KBM-7 (cell line): ENCODE measurements at places on chromosomes 1 and 21.

DNA sequence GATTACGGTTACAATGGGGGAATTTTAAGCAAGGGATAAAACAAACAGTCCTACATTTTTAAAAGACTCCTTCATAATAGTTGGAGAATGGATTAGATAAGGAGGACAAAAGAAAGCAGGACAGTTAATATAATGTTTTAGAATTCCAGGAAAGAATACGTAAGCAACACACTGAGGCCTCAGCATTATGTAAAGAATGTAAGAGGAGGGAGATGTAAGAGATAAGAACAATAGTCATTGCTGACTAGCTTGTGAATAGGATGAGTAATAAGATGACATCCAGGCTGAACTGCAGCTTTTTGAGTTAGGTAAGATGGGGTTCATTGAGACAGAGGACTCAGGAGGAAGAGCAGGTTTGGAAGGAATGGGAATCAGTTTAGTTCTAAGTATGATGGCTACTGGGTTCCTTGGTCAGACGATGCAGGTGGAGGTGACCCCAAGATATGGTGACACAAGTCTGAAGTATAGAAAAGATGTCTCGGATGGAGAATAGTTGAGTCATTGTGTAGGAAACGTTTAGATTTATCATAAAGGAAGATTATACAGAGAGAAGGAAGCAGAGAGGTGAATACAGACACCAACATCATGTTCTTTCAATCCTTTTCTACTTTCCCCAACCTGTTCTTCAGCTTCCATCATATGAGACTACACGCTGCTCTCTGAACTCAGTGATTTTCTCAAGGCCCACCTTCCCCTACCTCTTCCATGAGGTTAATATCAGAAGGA, 372.8 kb downstream of the PTBP2 start:
- DNase-seq: no peak

- peak; percentile 50 for DNase-seq
Observed at GRCh38 chr1:47709872-47710231, 272.0 kb downstream of the FOXD2 start.

- no peak for DNase-seq
Observed at GRCh38 chr1:232830661-232831060, 25.4 kb downstream of the MAP10 start.

DNA sequence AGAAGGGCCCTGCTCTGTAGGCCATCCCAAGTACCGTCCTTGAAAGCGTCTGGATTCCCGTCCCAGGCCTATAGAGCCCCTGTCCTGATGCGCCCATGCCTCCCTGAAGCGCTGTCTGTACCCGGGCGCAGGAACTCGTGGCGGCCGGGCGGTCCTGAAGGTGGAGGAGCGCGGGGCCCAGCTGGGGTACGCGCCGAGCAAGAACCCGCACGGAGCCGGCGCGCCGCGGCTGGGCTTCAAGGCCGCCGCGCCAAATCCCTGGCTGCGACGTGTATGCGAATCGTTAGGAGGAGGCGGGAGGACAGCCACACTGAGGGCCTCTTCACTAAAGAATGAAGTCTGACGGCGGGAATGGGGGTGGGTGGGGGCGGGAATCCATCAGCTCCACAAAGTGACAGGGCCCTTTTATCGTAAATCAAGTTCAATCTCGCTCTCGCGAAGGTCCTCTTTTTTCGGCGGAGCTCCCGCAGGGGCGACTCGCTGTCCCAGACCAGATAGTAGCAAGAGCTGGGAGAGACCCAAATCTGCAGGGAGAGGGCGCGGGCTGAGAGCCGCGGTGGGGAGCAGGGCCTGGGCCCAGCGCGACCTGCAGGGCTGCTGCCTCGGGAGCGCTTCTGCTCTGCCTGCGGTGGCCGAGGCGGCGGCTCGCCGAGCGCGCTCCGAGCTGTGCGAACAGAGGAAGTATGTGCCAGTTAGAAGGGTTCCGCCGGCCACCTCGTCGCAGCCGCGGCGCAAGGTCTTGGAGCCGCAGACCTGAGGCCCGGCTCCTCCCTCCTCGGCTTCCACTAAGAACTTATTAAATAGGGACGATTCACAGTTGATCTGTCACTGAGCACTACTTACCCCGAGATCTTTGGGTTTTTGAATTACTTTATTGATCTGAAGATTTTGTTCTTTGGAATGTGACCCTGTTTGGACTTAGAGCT, 10.4 kb downstream of the BARHL2 start:
- DNase-seq: peak; percentile 71

- DNase-seq: no peak
Observed at GRCh38 chr1:53305650-53306049, 22.2 kb downstream of the LRP8 start.

- no peak for DNase-seq
Observed at GRCh38 chr1:200372095-200372884, 37.5 kb downstream of the ZNF281 start.

DNA sequence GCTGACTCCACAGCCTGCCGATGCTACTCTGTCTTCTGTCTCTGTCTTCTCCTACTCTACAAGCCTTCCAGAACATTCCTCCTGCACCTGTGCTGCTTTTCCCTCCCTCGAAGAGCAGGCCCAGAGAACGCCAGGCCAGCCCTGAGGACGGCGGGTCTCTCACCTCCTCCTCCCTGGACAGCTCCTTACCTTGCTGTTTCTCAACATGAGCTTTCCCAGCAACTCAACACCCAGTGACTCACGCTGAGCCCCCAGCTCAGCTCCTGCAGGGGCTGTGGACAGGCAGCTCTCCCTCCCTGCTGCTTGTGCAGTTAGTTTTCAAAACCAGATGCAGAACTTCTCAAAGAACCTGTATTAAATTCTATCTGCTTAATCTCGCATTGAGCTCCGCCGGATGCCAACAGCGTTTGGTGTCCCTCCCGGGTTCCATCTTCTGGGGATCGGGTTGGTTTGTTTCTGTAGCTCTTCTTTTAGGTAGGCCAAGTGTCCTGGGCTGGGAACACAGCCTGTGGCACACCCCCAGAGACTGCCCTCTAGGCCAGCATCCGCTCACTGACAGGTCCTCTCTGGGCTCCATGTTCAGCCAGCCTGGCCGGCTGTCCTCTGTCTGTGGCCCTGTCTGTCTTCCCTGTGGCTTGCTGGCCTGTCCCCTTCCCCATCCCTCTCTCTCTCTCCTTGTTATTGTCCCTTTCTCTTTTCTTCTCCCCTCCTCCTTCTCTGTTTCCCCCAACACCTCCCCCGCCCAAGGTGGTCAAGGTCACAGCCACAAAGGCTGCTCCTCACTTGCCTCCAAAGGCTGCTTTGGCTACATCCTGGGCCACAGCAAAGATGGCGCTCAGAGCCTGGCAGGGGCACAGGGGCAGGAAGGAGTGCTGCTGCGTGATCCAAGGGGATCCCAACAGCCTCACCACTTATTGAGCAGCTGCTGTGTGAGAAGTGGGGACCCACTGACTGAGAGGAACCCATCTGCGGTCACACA, 391.0 kb downstream of the MATN1 start:
- DNase-seq: no peak

DNA sequence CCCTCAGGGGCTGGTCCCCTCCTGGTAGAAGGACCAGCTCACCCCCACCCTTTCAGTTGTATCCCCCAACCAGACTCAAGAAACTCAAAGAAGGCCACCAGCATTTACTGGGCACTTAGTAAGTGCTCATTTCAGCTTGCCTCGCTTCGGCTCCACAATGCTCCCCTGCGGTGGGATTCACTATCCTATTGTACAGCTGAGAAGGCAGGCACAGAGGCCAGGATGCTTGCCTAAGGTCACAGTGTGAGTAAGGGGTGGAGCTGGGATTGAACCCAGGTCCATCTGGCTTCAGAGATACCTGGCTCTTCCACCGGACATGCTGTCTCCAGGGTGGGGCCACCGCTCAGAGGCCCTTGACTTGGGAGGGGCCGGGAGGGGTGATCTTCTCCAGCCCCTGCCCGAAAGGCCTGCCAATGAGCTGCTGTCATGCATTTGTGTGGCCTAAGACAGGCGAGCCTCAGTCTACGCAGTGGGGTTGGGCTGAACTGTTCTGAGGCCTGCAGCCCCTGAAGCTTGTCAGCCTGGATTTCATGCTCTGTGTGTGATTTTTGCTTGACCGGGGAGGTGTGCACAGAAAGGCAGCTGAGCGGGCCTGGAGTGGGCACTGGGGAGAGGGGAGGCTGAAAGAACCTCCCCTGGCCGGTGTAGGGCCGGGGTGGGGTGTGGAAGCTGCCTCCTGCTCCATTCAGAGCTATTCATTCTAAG, 48.1 kb downstream of the DMRTB1 start:
- DNase-seq: no peak

DNA sequence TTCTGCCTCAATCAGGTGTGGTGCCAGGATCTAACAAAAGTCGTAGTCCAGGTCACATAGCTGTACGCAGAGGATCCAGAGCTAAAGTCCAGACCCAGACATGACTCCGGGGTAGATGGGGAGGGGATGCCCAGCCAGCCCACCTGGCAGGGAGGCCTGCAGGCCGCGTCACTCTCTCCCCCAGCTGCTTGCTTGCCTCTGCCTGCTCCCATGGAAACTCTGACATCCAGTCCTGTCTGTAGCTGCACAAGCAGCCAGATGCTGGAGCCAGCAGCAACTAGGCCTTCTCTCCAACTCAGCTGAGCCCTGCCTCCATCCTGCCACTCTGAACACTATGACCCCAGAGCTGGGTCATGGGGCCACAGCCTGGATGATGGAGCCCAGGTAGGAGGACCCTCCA, 8.1 kb downstream of the COL8A2 start:
- DNase-seq: no peak

DNA sequence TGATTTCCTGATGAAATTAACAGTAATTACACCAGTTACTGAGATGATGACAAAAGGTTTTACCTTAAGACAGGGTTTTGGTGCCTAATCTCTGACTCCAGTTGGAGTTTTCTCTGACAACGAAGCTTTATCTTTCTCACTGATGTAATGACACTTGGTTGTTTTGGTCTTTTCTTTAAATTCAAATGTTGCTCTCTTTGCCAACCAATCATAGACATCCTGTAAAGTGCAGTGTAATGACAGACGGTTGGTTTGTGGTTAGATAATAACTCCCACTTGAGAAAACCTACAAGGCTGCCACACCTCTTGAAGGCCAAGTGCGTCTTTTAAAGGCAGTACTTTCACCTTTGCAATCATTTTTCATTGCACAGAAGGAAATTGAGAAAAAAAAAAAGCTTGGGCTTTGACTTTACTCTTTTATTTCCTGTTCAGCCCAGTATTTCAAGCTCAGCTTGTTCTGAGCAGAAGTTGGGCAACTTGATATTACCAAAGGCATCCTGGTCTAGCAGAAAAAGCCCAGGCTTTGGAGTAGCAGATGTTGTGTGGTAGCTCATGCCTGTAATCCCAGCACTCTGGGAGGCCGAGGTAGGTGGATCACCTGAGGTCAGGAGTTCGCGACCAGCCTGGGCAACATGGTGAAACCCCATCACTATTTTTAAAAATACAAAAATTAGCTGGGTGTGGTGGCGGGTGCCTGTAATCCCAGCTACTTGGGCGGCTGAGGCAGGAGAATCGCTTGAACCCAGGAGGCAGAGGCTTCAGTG, 14.9 kb downstream of the PDIK1L start:
- peak; percentile 93 for DNase-seq

DNA sequence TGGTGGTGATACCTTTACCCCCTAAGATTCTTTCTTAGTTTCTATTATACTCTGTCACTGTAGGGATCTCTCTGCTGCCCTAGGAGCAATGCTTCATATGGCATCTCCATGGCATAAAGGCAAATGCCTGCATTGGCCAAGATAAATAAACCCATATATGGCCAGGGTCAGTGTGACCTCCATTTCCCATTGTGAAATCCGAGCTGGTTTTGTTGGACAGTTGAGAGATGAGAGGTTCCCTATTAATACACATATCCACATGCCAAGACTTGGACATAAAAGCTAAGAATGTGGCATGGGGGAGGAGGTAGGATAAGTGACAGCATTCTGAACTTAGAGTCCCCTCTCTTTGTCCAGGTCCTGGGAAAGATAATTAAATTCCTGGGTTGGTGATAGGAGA, 1.4 kb downstream of the TPM3 start:
- no peak for DNase-seq

- no peak for DNase-seq
Observed at GRCh38 chr1:86151427-86151826, 5.1 kb downstream of the COL24A1 start.

- DNase-seq: no peak
Observed at GRCh38 chr21:37405629-37406028, 39.1 kb downstream of the DYRK1A start.

- no peak for DNase-seq
Observed at GRCh38 chr1:40861224-40862003, 749 bp downstream of the CITED4 start.

- peak; percentile 31 for DNase-seq
Observed at GRCh38 chr1:37020653-37021277, 13.6 kb downstream of the GRIK3 start.

GRCh38 chr1:214557952-214558735, 6.7 kb upstream of the PTPN14 start:
- peak; percentile 60 for DNase-seq

GRCh38 chr1:41713557-41714327, 205.0 kb downstream of the HIVEP3 start:
- DNase-seq: no peak

DNA sequence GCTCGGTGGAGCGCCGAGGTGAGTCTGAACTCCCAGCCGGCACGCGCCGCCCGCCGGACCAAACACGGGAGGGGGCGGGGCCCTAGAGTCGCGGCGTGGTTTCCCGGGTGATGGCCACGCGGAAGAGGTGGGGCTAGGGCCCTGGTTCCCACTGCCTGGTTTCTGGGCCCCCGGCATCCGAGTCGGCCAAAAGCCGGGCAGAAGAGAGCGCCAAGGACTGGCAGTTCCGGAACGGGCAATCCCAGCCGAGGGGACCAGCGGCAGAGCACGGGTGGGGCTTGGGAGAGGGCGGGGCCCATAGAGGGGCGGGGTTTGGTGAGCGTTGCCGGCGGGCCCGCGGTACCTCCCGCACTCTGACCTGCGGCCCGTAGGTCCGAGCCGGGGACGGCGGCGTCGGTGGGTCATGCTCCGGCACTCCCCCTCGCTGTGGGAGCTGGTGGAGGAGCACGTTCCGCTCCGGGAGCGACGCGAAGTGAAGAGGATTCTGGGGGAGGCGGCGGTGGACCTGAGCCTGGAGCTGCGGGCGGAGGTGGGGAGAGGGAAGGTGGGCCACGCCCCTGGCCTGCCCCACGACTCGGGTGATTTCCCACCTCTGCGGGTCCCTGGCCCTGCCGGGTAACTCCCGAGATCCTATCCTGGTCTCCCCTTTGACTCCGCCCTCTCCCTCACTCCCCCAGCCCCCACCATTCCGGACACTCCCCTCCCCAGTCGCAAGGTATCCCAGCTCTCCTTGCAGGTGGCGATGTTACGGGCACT, at the start of gene CCDC24:
TSS of gene CCDC24 (plus strand) at position 124 of the 756 bp plus-strand sequence. CDS start at position 404, 280 bp downstream.
- DNase-seq: peak; percentile 75

DNA sequence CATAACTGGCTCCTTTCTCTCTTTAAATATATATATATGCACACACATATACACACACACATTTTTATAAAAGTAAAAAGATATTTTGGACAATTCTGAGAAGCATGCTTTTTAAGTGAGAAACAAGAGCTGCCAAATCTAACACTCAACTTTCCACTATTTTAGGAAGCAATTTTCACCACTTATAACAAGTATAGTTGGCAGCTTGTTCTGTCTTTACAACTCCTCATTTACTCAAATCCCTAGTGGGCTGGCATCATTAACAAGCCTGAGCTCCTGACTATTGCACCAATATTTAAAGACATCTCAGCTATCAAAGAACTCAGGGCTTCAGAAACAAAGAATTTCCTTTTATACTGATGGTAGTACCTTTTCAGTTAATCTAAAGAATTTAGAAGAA, 76.6 kb downstream of the RAB3GAP2 start:
- no peak for DNase-seq

- DNase-seq: no peak
Observed at GRCh38 chr1:16244650-16245285, 7.8 kb upstream of the CPLANE2 start.
